ENCODE measurements at places on chromosomes 3 and 15. TPM values are rescaled to one million over a fixed set of nuclear protein-coding genes. Genes with fewer than 3 reads are reported as not detected.

GRCh38 chr15:66899555-66900350, 165.6 kb upstream of the SMAD3 start:
- DNase-seq = no peak

- no peak for DNase-seq
Measured at GRCh38 chr3:13111173-13111872, 38.1 kb upstream of the IQSEC1 start.

DNA sequence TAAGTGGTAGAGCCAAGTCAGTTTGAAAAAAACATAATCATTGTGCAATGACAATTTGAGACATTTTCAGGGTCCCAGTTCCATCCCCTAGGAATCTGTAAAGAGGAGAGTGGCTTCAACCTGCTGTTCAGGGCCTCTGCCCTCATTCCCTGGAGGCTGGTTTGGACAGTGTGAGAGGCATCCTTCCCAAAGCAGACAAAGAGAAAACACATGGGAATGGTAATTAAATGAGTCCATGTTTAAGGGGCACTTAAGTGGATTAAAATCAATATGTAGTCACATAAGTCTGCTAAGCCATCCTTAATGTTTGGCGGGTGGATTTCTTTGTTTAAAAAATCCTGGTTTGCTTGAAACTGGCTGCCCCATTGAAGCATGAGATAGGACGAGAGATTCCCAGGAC, 146.3 kb upstream of the CTDSPL start:
- DNase-seq = no peak

DNA sequence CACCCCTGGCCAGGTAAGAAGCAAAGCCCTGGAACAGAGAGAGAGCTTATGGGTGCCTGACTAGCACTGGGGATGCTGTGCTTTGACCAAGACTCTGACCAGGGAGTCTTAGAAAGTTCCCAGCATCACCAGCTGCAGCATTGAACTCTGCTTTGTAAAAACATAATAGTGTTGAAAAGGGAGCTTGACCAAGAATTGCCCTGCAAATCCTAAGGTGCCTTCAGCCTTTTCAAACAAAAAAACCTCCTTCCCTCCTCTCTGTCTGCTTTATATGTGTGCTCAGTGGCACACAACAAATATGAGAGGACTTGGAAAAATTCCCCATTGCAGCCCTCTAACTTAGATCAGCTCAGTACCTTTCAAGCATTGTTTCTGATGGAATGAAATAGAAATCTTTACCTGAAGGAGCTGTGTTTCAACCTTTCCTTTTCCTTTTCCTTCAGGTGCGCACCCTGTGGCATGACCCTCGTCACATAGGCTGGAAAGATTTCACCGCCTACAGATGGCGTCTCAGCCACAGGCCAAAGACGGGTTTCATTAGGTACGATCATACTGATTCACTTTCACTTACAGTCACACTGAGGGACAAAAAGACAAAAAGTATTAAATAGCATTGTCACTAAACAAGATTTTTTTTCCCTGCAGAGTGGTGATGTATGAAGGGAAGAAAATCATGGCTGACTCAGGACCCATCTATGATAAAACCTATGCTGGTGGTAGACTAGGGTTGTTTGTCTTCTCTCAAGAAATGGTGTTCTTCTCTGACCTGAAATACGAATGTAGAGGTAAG, 13.0 kb downstream of the THBS1 start:
- no peak for DNase-seq

DNA sequence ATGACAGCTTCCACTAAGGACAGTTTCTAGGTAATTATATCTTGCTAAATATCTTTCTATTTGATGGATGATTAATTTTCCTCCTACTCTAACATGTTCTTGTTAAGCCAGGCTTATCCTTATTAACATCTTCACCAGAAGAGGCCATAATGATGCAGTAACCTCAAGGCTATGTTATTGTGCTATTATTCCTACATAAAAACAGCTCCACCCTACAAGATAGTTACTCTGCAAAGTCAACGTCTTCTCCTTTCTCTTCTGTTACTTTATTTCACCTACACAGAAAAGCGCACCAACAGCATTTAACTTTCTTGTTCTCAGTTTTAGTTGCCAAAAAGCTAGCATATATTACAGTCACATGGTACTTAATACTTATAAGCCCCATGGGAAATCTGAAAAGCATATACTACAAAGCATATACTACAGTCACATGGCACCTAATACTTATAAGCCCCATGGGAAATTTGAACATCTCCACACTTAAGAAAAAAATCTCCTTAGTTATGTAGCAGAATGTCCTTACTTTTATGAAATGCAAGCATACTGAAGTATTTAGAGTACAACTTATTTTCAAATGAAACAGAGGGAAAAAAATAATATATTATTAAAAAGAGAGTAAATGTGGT, 13.4 kb downstream of the ADAM10 start:
- no peak for DNase-seq

GRCh38 chr15:79006071-79006470, 61.2 kb upstream of the CTSH start:
- no peak for DNase-seq

DNA sequence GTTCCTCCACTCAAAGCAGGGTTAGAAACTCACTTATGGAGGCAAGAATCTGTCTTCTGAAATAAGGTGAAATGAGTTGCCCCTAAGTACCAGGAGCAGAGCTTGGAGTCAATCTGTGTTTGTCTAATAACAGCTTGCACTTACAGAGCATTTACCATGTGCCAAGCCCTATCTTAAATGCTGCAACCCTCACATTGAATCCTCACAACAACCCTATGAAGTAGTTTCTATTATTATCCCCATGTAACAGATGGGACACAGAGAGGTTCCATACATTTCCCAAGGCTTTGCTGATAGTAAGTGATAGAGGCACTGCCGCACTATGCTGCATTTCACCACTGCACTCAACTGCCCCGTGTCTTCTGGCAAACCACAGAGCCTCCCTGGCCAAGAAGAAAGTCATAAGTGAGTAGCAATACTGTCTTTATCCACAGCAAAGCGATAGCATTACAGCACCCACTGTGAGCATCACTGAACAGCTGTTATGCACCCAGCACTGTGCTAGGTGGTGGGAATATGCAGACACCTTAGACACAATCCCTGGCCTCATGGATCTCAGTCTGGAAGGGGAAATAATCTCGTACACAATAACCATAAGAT, 141.5 kb downstream of the SSR3 start:
- no peak for DNase-seq

GRCh38 chr3:170947018-170947769, 38.8 kb upstream of the EIF5A2 start:
- no peak for DNase-seq

- DNase-seq = no peak
Measured at GRCh38 chr15:79357566-79357965, 46.7 kb downstream of the TMED3 start.

DNA sequence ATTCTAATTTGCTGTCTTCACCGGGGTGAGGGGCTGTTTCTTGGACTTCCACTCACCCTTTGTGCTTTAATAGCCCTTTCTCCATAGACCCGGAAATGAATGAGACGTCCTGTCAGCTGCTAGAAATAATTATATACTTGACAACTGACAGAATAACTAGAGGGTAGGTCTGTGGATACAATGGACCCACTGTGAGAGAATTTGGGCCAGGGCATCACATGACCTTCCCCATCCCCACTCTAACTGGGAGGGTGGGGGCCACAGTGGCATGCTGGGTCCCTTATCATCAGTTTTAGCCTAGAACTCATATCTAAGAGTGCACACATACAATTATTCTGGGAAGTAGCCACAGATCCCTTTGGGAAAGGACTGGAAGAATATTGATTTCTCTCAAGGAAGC, 25.9 kb upstream of the MINAR1 start:
- no peak for DNase-seq

DNA sequence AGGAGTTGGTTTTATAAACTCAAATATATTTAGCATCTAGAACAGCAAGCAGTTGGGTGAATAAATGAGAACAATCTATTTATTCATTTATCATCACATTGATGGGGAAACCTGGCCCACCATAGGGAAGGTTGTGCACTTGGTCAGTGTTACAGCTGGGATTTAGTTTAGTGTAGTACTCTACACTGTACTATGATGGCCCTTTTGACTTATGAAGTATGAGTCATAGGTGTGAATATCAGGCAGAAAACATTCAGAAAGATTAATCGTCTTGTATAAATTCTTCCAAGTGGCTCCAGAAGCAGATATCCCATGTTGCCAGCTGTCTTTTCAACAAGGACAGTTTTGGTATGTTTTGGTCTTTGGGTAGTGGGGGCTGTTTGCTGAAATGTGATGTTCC, 38.0 kb downstream of the BBS4 start:
- DNase-seq = no peak

- no peak for DNase-seq
Measured at GRCh38 chr3:159989973-159990846, 1.6 kb downstream of the IL12A start.

DNA sequence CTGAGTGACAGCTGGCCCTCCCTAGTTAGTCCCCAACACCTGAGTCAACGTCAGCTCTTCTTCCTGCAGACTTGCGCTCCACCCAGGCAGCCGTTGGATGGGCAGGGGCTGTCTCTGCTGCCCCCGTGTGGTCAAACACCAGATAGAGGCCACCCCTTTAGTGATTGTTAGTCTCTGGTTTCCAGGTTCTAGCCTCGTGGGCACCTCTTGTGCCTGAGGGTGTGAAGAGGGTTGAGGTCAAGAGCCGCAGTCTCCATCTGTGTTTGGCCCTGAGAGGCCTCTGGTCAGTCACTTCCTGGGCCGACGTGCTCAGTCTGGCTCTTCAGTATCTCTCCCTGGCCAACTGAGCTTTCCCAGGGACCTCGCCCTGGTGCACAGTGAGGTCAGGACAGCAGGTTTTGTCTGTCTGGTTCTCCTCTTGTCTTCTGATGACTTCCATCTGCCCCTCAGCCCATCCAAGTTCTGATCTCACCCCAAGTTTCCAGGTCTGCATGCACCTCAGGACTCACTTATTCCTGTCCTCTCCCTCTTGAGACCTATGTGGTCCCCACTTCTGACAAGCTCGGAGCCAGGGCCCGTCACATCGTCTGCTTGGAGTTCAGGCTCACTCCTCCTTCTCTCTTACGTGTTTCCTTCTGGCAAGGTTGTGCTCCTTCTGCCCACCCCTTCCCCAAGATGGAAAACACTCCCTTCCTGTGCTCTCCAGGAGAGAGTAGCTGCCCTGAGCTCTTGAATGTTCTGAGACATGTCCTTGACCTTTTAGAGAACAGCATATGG, 20.9 kb downstream of the CD276 start:
- DNase-seq = peak; percentile 46

DNA sequence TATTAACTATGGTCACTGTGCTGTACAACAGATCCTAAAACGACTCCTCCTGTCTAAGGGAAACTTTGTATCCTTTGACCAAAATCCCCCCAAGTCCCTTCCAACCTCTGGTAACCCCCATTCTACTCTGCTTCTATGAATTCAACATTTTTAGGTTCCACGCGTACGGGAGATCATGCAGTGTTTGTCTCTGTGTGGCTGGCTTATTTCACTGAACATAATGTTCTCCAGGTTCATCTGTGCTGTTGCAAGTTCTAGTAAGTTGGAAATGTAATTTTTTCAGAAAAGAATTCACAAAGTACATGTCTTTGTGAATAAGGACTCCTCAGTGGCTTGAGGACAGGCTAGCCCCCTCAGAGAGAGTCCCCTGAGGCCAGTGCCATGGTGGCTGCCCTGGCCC, 66.1 kb downstream of the ATP10A start:
- no peak for DNase-seq

GRCh38 chr15:68015244-68015643, 38.9 kb upstream of the PIAS1 start:
- no peak for DNase-seq

- DNase-seq = no peak
Measured at GRCh38 chr3:53016236-53016635, 29.6 kb downstream of the SFMBT1 start.

CCDC39 gene
- not detected for total RNA-seq

DPPA2 gene
- total RNA-seq = not detected

SAXO2 gene
- 1.5 TPM for total RNA-seq

MBNL1 gene
- total RNA-seq = 286 TPM

PRR20G gene
- total RNA-seq = not detected

NRG4 gene
- 0.25 TPM for total RNA-seq

COPS2 gene
- total RNA-seq = 55.8 TPM

ALG1L2 gene
- total RNA-seq = not detected

Measured in lower leg skin (tissue), 4 donors.